ENCODE measurements at places on chromosomes 2 and 18.

GRCh38 chr2:134109246-134109645 lies 144.6 kb upstream of the MGAT5 start:
- DNase-seq, result no peak

DNA sequence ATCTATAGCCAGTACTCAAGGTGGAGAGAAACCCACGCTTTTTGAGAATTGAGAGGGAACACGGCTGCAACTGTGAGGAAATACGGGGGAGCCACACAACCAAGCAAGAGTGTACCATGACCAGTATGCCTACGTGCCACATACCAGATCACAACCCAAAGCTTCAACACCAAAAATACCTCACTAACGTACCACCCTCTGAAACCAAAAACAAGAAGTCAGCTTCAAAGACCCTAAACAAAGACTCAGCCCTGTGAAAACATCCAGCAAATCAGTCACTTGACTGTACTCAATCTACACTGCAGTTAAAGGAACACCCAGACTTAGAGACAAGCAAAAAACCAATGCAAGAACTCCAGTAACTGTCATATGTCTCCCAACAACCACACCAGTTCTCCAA lies 17.0 kb downstream of the RNU4ATAC start:
- DNase-seq, result no peak

DNA sequence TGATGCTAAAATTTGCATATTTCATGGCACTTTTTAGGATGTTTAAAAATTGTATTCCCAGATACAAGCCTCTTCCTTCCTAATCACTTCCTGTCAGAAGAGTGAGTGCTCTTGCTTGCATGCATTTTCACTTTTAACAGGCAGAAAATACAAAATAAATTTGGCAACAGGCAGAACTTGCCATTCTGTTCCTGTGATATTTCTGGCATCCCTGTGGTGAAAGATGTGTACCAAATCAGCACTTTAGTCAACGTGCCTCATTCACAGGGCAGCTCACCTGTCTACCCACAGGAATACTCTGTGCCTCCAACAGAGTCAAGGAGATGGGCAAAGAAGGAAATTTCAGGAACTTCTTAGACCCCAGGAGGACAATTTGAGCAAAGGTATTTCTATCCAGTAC lies 360.9 kb downstream of the AKAIN1 start:
- no peak for DNase-seq

- no peak for DNase-seq
Measured at GRCh38 chr2:74847070-74847858, 13.3 kb downstream of the HK2 start.

GRCh38 chr2:160214461-160215445 lies 14.7 kb upstream of the ITGB6 start:
- DNase-seq, result peak; percentile 88

GRCh38 chr2:158189526-158189925 lies 87.8 kb downstream of the UPP2 start:
- no peak for DNase-seq

GRCh38 chr2:239161711-239162140 lies 239.1 kb downstream of the HDAC4 start:
- no peak for DNase-seq

GRCh38 chr2:194867328-194867727 lies 789.7 kb upstream of the SLC39A10 start:
- peak; percentile 4 for DNase-seq

DNA sequence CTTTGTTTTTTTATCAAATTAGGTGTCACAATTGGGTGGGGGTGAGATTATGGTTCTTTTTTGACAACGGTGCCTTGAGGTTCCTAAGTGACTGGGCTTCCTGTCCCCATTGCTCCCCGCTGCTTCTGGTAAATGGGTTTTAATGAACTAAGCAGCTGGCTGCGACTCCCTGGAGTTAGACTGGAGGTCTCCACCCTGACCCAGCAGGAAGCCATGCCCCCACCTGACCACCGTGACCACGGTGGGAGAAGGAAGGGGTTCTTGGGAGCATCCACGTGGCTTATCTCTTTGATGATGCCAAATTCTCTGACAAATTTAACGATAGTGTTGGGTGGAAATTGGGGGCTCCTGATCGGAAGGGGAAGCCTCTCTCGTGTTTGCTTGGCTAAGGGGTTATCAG lies 12.2 kb downstream of the CNDP2 start:
- no peak for DNase-seq

DNA sequence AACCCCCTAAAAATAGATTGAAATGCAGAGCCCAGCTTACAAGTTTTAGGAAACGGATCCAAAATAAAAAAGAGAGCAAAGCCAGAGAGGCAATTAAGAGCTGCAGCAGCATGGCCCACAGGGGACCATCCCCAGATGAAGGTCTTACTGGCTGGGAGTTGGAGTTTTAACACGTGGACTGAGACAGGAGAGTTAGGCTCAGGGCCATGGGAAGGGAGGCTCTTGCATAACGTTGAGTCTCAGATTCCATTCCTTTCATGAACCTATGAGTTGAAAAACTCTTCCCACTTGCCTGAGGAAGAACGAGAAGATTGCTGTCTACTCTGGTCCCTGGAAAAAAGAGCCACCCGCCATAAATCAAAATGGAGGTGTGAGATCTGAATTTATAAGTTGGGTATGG lies 101.8 kb upstream of the NDUFV2 start:
- no peak for DNase-seq

DNA sequence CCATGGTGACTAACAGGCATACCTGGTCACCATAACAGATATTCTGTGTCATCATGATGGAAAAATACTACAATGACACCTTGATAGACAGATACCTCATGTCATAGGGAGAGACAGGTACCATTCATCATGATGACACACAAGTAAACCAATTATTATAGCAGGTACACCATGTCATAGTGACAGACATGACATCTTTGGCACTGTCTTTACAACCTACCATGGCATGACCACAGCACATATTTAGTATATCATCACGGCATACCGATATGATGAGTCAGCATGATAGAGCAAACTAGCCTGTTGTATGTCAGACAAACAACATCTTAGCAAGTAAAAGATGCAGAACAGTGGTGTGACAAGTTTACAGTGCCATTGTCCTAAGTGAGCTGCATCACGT lies 101.3 kb upstream of the KLHL29 start:
- DNase-seq, result peak; percentile 62

- DNase-seq, result no peak
Measured at GRCh38 chr18:13501891-13502290, 224.5 kb downstream of the FAM210A start.

DNA sequence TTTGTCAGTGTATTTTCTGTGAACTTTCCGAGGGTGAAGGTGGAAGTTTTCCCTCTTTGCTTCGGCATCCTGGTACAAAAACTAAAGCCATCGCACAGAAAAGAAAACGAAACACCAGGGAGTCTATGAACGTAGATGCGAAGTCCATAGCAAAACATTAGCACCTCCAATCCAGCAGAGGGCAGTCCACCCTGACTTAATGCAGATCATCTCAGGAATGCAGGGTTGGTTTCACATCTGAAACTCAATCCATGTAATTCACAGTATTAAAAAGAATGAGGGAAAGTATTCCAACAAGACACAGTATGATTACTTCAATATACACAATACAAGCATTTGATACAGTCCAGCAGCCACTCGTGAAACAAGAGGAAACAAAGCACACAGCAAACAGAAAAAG lies 70.8 kb downstream of the RTP5 start:
- no peak for DNase-seq

Measured in urothelium cell line (cell line).